ENCODE measurements at places on chromosomes 1 and 21. TPM values are rescaled to one million over a fixed set of nuclear protein-coding genes. Genes with fewer than 3 reads are reported as not detected.

The WNT3A gene
- polyA plus RNA-seq, result 0.07 TPM

The SH3BGRL3 gene
- 114 TPM for polyA plus RNA-seq

The RCSD1 gene
- polyA plus RNA-seq, result 21.5 TPM

GRCh38 chr1:222529916-222530315, 18.0 kb downstream of the HHIPL2 start:
- no peak for DNase-seq

GRCh38 chr1:168799927-168800605, 71.1 kb upstream of the DPT start:
- no peak for DNase-seq

GRCh38 chr1:67226688-67227087, 60.4 kb downstream of the IL23R start:
- DNase-seq, result no peak

DNA sequence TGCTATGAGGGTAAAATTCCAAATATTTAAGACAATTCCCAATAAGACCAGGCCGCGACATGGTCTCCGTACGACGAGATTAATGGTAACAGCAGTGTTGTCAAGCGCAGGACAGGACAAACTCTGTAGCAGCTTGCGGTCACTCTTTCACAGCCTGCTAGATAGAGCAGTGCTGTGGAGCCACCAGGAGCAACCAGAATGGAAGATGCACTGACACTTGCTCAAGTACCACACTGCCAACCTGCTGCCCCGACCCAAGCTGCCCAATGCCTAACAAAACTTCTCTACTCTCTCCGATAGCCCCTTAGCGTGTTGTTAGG, 636 bp downstream of the WARS2 start:
- no peak for DNase-seq

- DNase-seq, result no peak
Observed at GRCh38 chr1:201717286-201717685, 111.7 kb upstream of the IPO9 start.

DNA sequence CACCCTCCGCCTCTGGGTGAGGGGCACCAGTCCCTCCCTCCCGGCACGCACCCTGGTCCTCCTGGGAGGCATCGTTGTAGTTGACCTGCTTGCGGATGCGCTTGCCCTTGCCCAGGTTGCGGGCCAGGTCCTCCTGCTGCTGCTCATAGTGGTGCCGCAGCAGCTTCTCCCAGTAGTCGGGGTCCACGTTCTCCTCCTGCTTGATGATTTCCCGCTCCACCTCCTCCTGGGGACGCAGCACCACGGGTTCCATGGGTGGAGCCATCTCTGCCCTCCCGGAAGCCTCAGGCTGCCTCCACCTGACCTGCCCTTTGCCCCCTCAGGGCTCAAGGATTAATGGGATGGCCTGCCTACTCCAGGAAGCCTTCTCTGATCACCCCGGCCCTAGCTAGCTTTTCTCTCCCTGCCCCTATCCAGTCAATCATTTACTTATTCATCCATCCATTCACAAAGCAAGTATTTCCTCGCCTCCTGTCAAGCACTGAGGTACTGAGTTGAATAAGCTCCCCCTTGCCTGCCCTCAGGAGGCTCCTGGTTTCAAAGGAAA, 53.5 kb downstream of the CHD5 start:
- peak; percentile 55 for DNase-seq

DNA sequence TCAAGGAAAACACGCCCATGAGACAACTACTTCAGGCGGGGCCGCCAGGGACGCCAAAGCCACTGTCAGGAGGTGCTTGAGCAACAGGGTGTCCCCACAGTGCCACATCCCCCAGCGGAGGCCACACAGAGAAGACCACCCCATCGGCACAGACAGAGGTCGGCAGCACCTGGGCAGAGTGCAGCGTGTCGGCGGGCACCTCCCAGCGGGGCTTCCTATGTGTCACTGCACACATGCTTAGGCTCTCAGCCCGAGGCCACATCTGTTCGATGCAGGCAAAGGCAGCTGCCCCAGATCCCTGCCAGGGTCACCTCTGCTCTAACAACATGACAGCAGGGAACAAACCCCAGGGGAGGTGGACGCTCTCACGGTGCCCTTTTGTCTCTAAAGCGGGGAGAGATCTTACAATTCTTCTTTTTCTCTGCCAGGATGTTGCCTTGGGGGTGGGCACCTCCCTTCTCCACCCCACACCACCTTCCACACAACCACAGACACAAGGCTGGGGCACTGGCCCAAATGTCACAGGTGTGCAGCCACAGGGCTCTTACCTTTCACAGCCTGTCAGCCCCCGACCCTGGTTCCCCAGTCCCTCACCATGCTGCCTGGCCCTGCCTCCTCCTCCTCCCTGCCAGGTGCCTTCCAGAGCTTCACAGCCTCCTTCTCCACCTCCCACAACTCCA, 4.2 kb downstream of the KRTAP10-8 start:
- DNase-seq, result peak; percentile 54

DNA sequence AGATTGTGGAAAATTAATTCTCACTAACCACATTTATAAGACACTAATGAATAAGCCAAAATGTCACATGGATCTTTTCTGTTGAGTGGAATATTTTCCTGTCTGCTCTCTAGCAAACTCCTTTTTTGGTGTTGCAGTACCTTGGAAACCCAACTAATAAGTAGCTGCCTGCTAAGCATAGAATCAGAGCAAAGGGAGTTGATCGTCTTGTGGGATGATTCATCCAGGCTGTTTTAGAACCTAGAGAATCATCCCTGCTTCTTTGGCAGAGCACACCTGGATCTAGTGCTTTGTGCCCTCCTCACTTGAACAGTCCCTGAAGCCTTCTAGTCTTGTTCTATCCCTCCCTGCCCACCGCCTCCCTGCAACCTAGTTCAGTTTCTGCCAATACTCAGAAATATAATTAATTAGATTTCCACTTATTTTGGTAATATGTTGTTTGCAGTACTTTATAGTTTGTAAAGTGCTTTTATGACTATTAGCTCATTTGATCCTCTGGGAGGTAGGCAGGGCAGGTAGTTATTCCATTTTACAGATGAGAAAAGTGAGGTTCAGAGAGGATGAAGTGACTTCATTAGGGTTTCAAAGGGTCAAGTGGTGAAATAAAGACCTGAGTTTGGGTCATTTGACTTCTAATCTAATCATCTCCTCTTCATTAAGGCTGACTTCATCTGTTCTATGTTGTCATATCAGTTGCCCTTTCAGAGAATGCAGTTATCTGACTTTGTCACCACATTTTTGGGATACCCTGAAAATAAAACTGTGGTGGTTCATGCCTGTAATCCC, 2.5 kb downstream of the AGO4 start:
- no peak for DNase-seq
